Panc1 (cell line): ENCODE measurements at places on chromosomes 5 and 9.

- no peak for DNase-seq
These were observed 451.3 kb downstream of the LRRC70 start for GRCh38 chr5:63029891-63030290.

DNA sequence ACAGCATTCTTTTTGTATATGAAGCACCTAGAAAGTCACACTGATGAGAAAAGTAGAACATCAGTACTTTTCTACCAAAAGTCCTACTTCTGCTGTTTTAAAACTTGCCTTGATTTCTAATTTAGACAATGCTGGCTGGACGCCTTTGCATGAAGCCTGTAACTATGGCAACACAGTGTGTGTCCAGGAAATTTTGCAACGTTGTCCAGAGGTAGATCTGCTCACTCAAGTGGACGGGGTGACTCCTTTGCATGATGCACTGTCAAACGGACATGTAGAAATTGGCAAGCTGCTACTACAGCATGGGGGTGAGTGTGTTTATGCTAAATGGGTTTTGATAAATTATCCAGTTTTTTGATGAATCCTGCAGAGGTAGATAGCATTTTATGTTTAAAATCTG is 73.5 kb downstream of the SLF1 start:
- DNase-seq = no peak

- no peak for DNase-seq
These were observed 115.8 kb downstream of the ERCC6L2 start for GRCh38 chr9:95991326-95991725.

- no peak for DNase-seq
These were observed 76.7 kb upstream of the UNC5A start for GRCh38 chr5:176733406-176734262.

DNA sequence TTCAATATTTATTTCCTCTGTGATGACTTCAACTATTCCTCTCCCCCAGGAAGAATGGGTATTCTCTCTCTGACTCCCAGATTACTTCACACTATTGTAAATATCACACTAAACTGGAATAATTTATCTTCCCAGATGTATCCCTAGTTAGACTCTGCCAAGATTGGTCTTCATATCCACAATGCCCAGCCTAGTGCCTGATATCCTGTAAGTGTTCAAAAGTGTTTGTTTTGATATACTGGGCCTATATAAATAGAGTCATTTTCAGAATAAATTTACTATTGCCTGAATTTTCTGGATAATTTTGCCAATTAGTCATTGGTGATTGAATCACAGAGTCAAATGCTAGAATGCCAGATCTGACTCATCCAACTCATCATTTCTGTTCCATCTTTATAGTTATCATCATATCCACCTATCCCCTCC is 143.7 kb upstream of the TNC start:
- DNase-seq = no peak

GRCh38 chr5:54917323-54917722 is 68.1 kb downstream of the ESM1 start:
- no peak for DNase-seq

GRCh38 chr9:135692410-135692809 is 6.9 kb downstream of the SOHLH1 start:
- DNase-seq = no peak

GRCh38 chr9:129001504-129002325 is 26.4 kb downstream of the SH3GLB2 start:
- no peak for DNase-seq

DNA sequence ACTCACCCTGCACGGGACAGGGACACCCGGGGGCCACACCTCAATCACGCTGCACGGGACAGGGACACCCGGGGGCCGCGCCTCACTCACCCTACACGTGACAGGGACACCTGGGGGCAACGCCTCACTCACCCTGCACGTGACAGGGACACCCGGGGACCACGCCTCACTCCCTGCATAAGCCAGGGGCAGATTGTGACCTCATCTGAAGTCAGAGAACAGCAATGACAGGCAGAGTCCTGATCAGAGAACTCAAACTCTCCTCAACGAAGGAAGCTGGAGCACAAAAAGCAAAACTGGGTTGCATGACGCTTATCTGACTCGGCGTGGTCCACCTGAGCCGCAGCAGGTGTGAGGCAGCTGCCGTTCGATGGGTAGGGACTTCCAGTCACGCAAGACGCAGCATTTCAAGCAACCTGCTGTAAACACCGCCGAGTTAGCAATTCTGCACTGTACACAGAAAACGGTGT is 3.2 kb downstream of the TERT start:
- no peak for DNase-seq

GRCh38 chr9:127311239-127311741 is 46.7 kb downstream of the GARNL3 start:
- peak; percentile 51 for DNase-seq
